ENCODE measurements at places on chromosomes 6 and 20.

DNA sequence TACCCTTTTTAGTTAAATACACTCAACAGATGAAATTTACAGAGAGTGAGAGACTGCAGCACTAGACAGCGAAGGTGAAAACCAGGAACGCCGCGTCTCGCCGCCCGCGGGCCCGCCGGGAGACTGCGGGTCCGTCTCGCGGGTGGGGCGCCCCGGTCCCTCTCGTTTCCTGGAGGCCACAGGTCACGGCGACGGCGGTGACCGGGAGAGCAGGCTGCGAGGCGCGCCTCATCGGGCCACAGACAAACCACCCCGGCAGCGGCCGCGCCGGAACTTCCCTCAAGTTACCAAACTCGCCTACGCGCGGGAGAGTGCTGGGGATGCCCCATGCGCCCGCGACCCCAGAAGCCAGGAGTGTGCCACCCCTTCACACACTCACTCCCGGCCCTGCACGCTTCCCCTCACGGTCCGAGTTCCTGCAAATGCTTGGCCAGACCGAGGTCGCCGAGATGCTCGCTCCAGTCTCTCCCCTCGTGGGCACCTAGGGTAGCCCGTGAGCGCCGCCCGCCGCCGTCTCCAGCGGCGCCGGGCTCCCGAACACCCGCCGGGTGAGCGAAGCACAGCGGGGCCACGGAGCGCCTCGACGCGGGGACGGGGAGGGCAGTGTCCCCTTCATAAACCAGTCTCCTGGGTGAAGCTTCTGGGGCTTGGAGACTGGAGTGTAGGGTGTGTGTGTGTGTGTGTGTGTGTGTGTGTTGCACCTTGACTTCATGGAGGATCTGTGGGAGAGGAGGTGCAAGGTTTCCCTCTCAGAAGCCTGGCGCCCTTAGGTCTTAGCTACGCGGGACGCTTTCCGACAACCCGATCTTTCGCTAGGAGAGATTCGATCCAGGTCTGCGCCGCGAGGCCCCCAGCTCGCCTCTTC lies 1.4 kb downstream of the BACH2 start:
- no peak for DNase-seq

DNA sequence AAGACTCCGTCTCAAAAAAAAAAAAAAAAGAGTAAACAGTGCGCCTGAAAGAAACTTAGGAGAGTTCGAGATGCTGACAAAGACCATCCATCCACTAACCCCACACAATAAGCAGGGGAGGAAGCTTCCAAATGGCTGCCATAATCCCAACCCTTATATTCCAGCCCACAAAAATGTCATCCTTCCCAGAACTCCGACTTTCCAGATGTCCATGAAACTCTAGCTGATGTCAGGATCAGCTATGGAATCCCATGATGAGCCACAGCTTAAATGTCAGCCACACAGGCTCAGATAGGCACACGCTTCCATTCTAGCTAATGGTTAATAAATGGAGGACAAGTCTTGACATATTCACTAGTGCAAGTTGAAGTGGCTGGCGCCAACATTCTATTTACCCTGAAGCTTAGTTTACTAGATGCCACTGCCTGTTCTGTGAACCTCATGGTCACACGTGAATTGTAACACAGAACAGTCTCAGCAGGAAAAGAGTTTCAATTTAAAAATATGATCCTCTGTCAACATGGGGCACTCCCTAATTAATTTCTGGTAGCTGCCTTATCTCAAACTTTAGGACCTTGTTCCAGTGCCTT lies 75.5 kb downstream of the FOXF2 start:
- DNase-seq: no peak

GRCh38 chr6:6614983-6615349 lies 26.4 kb downstream of the LY86 start:
- no peak for DNase-seq

- DNase-seq: no peak
Observed at GRCh38 chr6:109715616-109716015, 24.5 kb downstream of the FIG4 start.

DNA sequence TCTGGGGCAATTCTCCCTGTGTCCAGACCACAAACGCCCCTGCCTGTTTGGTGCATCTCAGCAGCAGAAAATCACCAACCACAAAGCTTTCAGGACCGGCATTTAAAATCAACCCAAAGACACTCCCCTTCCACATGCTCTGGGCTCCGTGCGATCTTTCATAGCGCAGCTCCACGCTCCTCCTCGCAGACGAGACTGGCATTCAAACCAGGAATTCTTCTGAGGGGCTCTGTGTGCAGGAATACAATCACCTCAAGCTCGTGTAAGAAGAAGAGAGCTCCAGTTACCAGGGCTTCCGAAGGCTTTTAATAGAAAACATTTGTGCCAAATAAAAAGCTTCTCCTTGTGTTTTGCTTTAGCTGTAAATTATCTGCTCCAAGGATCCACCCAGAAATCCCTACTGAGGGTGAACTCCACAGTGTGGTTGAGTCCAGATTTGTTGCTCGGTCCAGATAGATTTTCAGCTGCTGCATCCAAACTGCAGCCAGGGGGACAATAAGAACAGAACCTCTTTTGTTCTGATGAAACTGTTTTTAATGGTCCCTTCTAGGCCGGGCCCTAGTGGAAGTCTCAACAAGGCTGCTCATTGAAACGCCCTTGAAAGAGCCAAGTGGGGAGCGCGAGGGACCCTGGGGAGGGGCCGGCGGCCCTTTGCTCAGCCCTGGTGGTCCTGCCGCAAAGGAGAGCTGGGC lies 16.4 kb upstream of the BMP7 start:
- DNase-seq: no peak

GRCh38 chr6:116471531-116471930 lies 10.4 kb downstream of the CALHM6 start:
- no peak for DNase-seq

GRCh38 chr6:150167479-150167873 lies 24.6 kb downstream of the PPP1R14C start:
- DNase-seq: no peak

GRCh38 chr6:82841309-82841708 lies 224.3 kb downstream of the UBE3D start:
- DNase-seq: no peak

DNA sequence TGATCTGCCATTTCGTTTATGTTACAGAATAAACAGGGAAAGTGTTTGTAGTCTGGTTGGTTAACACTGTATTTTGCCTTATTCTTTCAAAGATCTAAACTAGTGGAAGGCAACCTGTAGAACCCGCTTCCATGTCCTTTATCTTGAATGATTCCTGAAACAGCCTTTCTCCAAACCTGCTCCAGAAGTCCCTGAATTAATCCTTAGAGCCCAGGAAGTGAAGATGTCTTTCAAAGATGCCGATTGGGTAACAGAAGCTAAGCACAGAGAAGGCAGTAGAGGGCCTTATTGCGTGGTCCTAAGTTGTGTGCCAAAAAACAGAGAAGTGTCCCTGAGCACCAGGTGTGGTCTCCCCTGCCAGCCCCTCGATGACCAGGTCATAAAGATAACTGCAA lies 19.2 kb upstream of the ZSCAN16 start:
- DNase-seq: no peak

DNA sequence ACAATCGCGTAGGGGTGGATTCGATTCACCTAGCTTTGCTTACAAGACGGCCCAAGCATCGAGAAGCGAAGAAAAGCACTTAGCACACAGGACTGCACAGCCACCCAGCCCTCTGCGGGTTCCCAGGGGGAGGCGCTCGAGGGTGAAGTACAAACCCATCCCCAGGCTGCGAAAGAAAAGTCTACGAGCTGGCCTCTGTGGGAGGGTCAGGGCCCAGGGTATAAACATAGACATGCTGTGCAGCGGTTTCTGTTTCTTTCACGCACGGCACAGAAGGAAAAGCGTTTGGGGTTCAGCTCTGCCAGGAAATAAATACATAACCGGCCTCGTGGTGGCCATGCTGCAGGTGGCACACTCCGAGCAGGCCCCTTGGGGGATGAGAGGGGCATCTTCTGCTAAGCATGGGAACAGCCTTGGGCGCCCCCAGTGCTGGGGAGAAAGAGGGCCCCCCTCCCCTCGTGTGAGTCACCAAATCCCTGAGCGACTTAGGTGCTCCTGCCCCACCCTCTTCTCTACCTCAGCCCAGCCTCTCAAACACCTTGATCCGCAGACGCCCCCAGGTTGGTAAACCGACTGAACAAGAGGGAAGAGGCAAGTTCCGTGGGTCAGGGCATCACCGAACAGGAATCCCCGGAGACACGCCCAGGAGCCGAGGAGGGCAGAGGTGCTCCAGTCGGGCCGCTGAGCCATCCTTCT lies 91.6 kb upstream of the RIPOR2 start:
- DNase-seq: no peak

GRCh38 chr20:23115822-23116221 lies 29.7 kb upstream of the CD93 start:
- DNase-seq: no peak

- no peak for DNase-seq
Observed at GRCh38 chr6:107879941-107880340, 55.8 kb upstream of the SCML4 start.

DNA sequence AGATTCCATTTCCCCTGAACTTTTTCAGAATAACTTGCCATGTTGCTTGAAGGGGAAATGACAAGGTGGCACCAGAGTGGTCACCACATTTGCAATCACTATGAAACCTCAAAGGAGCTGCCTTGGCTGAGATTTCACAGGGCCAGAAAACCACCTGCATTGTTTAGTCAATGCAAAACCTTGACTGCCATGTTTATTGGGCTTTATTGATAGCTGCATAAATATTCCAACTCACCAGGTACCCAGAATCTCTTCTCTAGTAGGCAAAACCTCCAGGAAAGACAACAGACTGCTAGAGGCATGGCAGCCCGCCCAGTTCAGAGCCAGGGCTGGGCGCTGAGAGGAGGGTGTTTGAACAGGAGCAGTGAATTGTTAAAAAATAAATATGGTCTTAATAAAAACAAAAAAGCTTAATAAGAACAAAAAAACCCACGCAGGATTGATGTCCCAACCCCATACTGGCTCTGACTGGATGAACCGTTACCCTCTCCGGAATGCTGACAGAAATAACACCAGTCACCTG lies 375.6 kb downstream of the ZFAND3 start:
- DNase-seq: no peak

- DNase-seq: no peak
Observed at GRCh38 chr6:151265282-151265681, 25.5 kb downstream of the AKAP12 start.

DNA sequence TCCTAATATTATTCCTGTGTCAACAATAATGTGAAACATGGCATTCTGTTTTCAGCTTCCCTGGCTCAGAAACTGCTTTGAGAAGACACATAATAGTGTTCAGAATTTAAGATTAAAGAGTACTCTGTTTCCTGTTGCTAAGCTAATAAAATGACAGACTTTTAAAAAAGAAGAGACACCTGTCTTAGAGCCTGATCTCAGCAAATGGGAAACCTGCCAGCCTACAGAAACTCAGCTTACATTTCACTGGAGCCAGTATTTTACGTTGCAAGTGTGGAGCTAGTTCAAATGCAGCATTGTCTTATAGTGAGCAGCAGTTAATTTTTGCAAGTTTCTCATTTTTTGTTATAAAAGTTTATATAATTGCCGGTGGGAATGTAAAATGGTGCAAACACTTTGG lies 28.8 kb downstream of the KIZ start:
- DNase-seq: no peak

GRCh38 chr6:26141378-26141904 lies 54.2 kb downstream of the HFE start:
- no peak for DNase-seq

- DNase-seq: no peak
Observed at GRCh38 chr6:146550911-146551310, 7.3 kb downstream of the RAB32 start.

DNA sequence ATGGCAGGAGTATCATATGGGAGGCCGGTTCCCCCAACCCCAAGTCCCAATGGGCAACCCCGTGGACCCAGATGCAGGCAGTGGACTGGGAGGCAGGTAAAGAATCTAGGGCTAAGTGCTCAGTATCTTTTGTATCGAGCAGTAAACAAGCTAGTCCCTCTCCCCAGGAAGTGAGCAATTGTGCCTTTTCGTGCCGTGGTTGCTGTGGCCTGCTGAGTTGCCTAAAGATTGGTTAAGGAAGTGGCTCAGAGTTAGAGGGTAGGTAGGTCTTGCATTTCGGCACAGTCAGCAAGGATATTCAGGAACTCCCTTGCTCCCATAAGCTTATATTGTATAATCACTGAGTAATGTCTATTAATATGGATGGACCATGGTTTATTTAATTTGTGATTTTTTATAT lies 1.3 kb upstream of the DNAH8 start:
- no peak for DNase-seq

GRCh38 chr20:17624070-17624469 lies 54.2 kb downstream of the DSTN start:
- DNase-seq: peak; percentile 8

GRCh38 chr6:25010902-25011625 lies 75.3 kb upstream of the RIPOR2 start:
- no peak for DNase-seq

DNA sequence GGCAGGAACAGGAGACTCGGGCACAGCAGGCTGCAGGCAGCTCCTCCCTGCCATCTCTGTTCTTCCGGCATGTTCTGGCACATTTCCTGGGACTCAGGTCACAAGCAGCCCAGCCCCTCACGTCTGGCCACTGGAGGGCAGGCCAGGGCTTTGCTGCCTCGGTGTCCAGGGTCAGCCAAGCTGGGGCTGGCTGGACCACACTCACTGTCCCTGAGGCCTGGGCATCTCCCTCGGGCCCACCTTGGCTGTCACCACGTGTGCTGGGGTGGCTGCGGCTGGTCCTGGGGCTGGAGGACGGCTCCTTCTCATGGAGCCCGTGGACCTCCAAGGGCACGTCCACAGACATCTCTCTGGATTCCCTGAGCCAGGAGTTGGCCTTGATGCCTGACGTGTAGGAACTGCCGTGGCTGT lies 18.5 kb downstream of the FRMD1 start:
- DNase-seq: no peak

- DNase-seq: no peak
Observed at GRCh38 chr6:147117580-147117979, 86.6 kb upstream of the STXBP5 start.

GRCh38 chr20:48782901-48783308 lies 44.9 kb downstream of the PREX1 start:
- DNase-seq: no peak

GRCh38 chr6:111702268-111702667 lies 96.6 kb upstream of the TRAF3IP2 start:
- no peak for DNase-seq

GRCh38 chr20:37342231-37343177 lies 3.4 kb upstream of the SRC start:
- no peak for DNase-seq

DNA sequence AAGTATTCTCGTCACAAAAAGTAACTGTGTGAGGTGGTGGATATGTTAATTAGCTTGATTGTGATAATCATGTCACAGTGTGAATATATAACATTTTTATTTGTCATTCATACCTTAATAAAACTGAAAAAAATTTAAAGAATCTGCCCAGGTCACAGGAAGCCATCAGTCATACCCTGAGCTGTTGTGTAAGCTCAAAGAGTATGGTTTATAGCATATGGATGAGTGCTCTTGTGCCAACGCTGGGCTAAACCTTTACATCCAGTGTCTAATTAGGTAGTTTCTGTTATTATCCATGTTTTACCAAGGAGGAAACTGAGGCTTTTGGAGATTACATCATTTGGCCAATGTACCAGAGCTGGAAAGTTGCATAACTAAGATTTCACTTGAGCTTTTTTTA lies 11.4 kb downstream of the PKIG start:
- no peak for DNase-seq

GRCh38 chr20:21270806-21271205 lies 32.3 kb upstream of the XRN2 start:
- no peak for DNase-seq

GRCh38 chr6:99364026-99364425 lies 14.6 kb upstream of the FAXC start:
- DNase-seq: no peak
